Activated CD4-positive, alpha-beta T cell treated with anti-CD3 and anti-CD28 coated beads for 36 hours (primary cell): ENCODE measurements at places on chromosomes 6 and 20. TPM values are rescaled to one million over a fixed set of nuclear protein-coding genes. Genes with fewer than 3 reads are reported as not detected.

SAMD5 gene
- total RNA-seq, result not detected

CSTF1 gene
- total RNA-seq, result 84.2 TPM

HLA-DQB1 gene
- total RNA-seq, result 2.3 TPM

NRSN1 gene
- not detected for total RNA-seq

DNA sequence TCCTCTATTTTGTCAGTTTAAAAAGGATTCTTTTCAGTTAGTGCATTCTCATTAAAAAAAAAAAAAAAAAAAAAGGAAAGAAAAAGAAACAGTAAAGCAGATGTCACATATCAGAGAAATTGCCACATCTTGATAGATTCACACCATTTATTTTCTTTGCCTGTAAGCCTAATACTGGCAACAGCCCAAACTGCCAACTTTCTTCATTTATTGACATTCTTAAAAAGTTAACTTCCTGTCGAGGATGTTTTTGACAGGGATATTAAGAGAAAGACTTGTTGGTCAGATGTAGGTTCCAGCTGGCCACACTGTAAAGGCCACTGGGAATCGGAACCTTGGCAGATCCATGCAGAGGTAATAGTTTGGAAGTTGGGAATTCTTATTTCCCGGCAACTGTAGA lies 332.6 kb downstream of the NRN1 start:
- DNase-seq, result no peak

- DNase-seq, result no peak
These were observed 117.7 kb downstream of the RPS12 start for GRCh38 chr6:132931936-132932514.

GRCh38 chr20:33889312-33889711 lies 78.2 kb downstream of the CHMP4B start:
- DNase-seq, result no peak

DNA sequence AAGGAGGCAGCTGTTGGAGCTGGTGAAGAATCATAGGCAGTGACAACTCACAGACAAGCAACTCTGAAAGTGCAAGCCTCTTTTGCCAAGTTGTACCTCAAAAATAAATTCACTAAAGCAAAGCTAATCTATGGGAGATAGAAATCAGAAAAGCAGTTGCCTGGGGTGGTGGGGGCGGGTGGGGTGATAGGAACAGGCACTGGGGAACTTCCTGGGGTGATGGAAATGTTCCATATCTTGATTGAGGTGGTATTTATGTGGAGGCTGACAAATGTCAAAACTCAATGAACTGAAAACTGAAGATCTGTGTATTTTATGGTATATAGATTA lies 52.4 kb downstream of the ATP9A start:
- DNase-seq, result peak; percentile 48

GRCh38 chr6:42704251-42704936 lies 18.0 kb downstream of the PRPH2 start:
- DNase-seq, result no peak

GRCh38 chr6:17986656-17987446 lies 584 bp downstream of the KIF13A start:
- peak; percentile 13 for DNase-seq

DNA sequence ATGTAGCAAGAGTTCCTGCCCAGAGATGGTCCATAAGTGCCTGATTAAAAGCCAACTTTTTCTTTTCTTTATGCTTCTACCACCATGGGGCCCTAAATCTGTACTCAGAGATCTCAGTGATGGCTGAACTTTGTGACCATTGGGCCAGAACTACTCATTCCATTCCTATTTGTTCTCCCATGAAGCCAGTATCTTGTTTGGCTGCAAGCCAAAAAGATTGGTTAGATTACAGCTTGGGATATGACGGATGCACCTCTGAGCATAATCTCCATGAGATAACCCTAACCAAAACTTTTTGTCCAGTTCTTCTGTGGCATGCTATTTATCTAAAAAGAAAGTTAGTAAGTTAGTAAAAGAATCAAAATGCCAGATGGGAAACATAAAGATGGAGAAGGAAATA lies 72.2 kb downstream of the PLCB4 start:
- no peak for DNase-seq

GRCh38 chr20:9600562-9600961 lies 86.2 kb downstream of the LAMP5 start:
- DNase-seq, result no peak
